ENCODE measurements at places on chromosomes 16 and 17. TPM values are rescaled to one million over a fixed set of nuclear protein-coding genes. Genes with fewer than 3 reads are reported as not detected.

DNA sequence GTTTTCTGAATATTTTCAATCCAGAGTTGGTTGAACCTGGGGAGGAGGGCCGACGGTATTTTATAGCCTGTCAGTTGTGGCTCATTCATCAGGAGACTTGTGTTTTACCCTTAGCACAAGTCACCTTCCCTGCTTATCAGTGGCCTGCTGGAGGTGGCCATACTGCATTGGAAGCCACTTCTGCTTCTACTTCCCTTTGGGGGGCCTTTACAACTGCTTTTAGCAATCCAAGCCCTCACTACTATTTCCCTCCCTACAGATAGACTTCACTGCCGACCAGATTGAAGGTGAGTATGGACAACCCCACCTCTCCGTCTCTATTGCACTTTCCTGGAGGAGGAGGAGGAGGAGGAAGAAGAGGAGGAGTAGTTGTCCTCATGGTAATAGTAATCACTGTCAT, 4.4 kb downstream of the MYL4 start:
- no peak for DNase-seq

- no peak for DNase-seq
Measured at GRCh38 chr17:43645450-43645764, 16.3 kb downstream of the MEOX1 start.

TMEM220 gene
- 2.8 TPM for polyA plus RNA-seq

GRCh38 chr17:52482271-52482670, 323.8 kb upstream of the CA10 start:
- DNase-seq: no peak

DNA sequence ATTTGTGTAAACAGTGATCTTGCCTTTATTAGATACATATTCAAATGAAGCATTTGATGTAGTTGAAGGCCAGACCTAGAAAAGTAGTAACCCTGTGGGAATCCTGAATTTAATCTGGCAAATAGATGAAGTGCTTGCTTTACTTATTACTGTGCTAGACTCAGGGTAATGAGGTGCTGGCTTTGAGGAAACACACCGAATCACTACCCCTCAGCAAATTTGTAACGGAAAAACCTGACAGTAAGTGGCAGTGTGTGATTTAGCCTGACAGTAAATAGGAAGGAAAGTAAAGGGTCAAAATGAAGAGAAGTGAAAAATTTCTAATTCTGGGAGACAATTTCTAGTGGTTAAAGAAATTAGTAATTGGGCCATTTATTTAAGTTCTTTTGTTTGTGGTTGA, 90.2 kb downstream of the MAP2K4 start:
- DNase-seq: no peak

DNA sequence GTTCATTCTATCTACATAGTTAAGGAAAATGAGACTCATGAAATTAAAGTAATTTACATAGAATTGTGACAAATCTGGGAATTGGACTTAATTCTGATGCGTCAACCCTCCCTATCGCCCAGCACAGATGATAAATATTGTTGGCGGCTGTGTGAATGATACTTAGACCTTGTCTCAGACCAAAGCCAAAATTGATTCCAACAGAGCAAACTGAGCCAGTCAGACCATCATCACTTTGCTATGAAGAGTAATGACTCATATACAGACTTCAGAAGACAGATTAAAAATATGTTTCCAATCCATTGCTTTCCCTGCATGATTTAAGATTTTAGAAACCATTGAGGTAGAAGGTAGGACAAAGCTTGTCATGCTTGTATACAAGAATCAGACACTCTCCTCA, 1156.7 kb upstream of the CDH8 start:
- DNase-seq: no peak
